T-helper 2 cell treated with Interferon-gamma antibody and Interleukin-4, amounts not matched to agents 5 μg/mL and 100 μg/mL, for 36 hours (primary cell): ENCODE measurements at places on chromosomes 12 and 14.
A peak's percentile ranks its signal among the peaks of the same experiment; 100 is the strongest.

DNA sequence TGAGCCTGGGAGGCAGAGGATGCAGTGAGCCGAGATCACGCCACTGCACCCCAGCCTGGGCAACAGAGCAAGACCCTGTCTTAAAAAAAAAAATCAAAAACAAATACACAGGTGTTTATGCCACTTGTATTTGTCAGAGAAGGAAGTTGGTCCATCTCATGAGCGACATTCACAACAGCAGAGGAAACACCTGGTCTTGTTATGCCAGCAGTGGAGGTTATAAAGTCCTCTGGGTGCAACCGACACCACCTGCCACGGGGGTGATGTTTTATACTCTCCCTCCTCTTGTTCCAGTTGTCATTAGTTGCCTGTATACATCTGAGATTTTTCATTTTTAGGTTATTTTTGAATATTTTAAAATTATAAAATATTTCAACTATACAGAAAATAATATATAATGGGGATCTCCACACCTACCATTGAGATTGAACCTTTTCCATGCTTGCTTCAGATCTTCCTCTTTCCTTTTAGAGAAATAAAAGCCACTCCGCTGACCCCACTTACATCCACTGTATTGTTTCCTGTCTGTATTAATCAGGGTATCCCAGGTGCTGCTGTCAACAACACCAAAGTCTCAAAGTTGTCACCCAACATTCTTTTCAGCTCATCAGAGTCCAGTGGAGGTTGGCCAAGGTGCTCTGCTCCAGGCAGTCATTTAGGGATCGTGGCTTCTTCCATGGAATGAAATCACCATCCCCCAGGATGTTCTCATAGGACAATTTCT lies 65.1 kb downstream of the RNFT2 start:
- DNase-seq: no peak
- no peak overlapping the region for H3K27ac ChIP-seq
- no peaks in the 10 kb centered on the region for H3K4me1 ChIP-seq
- no peaks in the 10 kb centered on the region for H3K27me3 ChIP-seq
- no peak overlapping the region for H3K4me3 ChIP-seq
- H3K36me3 ChIP-seq: no peaks in the 10 kb centered on the region

GRCh38 chr12:3777206-3777809 lies 24.4 kb upstream of the CRACR2A start:
- DNase-seq: no peak
- no peaks in the 10 kb centered on the region for H3K27me3 ChIP-seq
- H3K36me3 ChIP-seq: no peaks in the 10 kb centered on the region
- H3K4me3 ChIP-seq: no peak overlapping the region

- no peaks in the 10 kb centered on the region for H3K36me3 ChIP-seq
- no peak overlapping the region for H3K4me3 ChIP-seq
- H3K27ac ChIP-seq: no peak overlapping the region
- no peak for DNase-seq
These were observed 195.7 kb downstream of the TMEM117 start for GRCh38 chr12:44031472-44032185.

- H3K27ac ChIP-seq: no peak overlapping the region
- no peaks in the 10 kb centered on the region for H3K4me1 ChIP-seq
- no peak overlapping the region for H3K4me3 ChIP-seq
- H3K36me3 ChIP-seq: no peaks in the 10 kb centered on the region
- peaks cover 15% of the 10 kb centered on the region for H3K27me3 ChIP-seq
These were observed 18.9 kb downstream of the NID2 start for GRCh38 chr14:52049721-52050588.

DNA sequence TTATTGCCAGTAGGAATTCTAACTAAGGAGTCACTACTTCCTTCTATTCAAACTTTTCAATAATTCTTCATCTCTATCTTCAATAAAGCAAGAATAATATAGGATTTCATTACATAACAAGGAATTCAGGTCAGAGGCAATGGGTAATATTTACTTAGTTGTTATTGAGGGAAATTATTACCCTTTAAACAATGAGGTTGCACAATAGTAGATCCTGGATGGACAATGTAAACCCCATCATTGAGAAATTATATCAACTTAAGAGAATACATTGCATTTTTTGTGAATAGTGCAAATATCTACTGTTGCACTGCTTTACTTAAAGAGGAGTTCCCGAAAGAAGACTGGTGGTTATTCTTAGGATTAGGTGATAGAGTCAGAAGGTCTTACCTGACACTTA lies 43.8 kb downstream of the A2M start:
- H3K36me3 ChIP-seq: no peaks in the 10 kb centered on the region
- H3K27me3 ChIP-seq: peaks cover 11% of the 10 kb centered on the region
- no peak overlapping the region for H3K27ac ChIP-seq
- H3K4me3 ChIP-seq: no peak overlapping the region

DNA sequence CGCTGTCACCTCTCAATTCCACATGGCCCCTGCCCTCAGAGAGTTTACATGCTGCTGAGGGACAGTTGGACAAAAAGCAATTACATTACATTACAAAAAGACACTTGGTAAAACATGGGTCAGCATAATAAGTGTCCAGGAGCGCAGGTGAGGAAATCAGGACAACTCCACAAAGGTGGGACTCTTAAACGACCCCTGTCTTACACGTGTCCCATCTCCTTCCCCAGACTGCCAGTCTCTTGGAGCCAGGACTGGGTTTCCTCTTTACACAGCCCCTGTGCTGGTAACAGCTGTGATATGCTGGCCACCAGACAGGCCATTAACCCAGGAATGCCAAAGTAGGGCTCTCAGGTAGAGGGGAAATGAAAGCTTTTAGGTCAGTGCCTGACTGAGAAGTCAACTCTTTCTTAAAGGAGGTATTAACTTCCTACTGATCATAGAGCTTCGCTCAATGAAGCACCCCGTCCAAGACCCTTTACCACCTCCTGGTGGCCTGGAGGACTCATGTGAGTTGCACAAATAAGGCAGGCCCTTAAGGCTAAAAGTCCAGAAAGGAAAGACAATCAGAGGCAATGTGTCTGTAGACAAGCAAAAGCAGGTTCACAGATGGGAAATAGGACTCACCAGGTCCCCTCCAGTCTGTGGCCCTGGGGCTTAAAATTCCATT lies 55.5 kb downstream of the ANO2 start:
- no peak overlapping the region for H3K27ac ChIP-seq
- DNase-seq: no peak
- peaks cover 3% of the 10 kb centered on the region for H3K4me1 ChIP-seq
- peaks cover 18% of the 10 kb centered on the region for H3K27me3 ChIP-seq

GRCh38 chr12:238116-238515 lies 24.2 kb upstream of the SLC6A12 start:
- H3K4me1 ChIP-seq: no peaks in the 10 kb centered on the region
- no peak overlapping the region for H3K4me3 ChIP-seq
- H3K27me3 ChIP-seq: no peaks in the 10 kb centered on the region
- no peak overlapping the region for H3K27ac ChIP-seq
- no peak for DNase-seq

DNA sequence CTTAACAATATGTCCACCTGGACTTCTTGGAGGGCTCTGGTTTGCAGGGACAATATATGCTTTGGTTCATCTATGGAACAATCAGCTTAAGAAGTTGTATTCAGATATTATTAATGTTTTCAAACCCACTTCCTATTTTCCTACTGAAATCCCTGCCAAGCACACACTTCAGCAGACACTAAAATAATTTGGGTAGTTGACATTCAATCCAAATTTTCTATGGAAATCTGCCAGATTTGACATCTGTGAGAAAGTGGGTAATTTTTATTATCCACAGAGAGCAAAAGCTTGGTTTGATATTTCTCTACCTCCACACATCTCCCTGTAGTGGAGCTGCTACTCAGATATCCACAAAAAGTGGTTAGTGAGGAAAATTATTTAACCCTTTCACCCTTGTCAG lies 378.8 kb upstream of the SOX5 start:
- H3K4me1 ChIP-seq: no peaks in the 10 kb centered on the region
- no peaks in the 10 kb centered on the region for H3K27me3 ChIP-seq
- H3K36me3 ChIP-seq: no peaks in the 10 kb centered on the region
- no peak for DNase-seq
- H3K4me3 ChIP-seq: no peak overlapping the region
- no peak overlapping the region for H3K27ac ChIP-seq

DNA sequence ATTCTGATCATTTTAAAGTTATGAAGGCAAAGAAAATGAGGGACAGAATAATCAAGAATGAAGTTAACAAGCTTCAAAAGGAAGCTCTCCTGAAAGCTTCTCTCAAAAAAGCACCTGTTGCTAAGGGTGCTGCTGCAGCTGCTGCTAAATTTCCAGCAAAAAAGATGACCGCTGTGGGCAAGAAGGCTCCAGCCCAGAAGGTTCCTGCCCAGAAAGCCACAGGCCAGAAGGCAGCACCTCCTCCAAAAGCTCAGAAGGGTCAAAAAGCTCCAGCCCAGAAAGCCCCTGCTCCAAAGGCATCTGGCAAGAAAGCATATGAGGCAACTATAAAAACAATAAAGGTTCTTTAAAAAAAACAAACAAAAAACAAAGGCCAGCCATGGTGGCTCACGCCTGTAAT lies 52.7 kb upstream of the NR2C1 start:
- no peaks in the 10 kb centered on the region for H3K27me3 ChIP-seq
- H3K27ac ChIP-seq: no peak overlapping the region
- no peak overlapping the region for H3K4me3 ChIP-seq
- H3K36me3 ChIP-seq: no peaks in the 10 kb centered on the region
- no peaks in the 10 kb centered on the region for H3K4me1 ChIP-seq

GRCh38 chr12:14828892-14829291 lies 14.4 kb downstream of the ART4 start:
- no peak overlapping the region for H3K4me3 ChIP-seq
- no peaks in the 10 kb centered on the region for H3K4me1 ChIP-seq
- peaks cover 14% of the 10 kb centered on the region for H3K27me3 ChIP-seq

DNA sequence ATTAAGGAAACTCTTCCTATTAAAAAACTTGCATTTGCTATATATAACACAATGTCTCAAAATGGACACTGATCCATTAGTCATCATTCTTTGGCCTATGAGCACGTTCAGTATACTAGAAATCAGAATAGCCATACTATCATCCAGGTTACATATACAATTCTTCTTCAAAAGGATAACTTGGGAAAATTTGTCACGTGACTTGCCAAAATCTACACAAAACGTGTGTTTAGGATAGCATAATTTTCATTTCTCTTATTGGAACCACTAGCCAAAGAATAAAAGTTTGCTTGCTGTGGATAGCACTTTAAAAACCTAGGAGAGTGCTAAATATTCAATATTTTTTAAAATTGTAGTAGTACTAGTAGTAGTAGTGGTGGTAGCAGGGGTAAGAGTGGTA lies 714.3 kb upstream of the FOXG1 start:
- H3K27ac ChIP-seq: no peak overlapping the region
- no peaks in the 10 kb centered on the region for H3K4me1 ChIP-seq
- no peaks in the 10 kb centered on the region for H3K27me3 ChIP-seq
- no peak for DNase-seq
- no peak overlapping the region for H3K4me3 ChIP-seq
- no peaks in the 10 kb centered on the region for H3K36me3 ChIP-seq

DNA sequence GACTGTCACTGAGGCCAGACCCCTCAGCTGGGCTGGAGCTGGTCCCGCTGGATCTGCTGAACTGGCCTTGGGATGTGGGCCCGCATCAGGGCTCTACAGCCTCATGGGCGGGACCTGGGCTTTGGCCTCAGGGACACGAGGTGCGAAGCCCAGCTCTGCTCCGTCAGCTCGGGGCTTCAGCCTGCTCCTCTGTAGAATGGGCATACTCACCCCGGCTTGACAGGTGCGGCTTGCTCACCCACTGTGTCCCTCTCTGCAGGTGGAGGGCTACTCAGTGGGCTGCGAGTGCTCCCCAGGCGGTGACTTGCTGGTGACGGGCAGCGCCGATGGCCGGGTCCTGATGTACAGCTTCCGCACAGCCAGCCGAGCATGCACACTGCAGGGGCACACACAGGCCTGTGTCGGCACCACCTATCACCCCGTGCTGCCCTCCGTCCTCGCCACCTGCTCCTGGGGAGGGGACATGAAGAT lies 57.6 kb downstream of the BEGAIN start:
- no peak overlapping the region for H3K27ac ChIP-seq
- H3K4me1 ChIP-seq: peaks cover 11% of the 10 kb centered on the region
- H3K4me3 ChIP-seq: no peak overlapping the region
- DNase-seq: peak; percentile 2
- no peaks in the 10 kb centered on the region for H3K27me3 ChIP-seq
- no peaks in the 10 kb centered on the region for H3K36me3 ChIP-seq

DNA sequence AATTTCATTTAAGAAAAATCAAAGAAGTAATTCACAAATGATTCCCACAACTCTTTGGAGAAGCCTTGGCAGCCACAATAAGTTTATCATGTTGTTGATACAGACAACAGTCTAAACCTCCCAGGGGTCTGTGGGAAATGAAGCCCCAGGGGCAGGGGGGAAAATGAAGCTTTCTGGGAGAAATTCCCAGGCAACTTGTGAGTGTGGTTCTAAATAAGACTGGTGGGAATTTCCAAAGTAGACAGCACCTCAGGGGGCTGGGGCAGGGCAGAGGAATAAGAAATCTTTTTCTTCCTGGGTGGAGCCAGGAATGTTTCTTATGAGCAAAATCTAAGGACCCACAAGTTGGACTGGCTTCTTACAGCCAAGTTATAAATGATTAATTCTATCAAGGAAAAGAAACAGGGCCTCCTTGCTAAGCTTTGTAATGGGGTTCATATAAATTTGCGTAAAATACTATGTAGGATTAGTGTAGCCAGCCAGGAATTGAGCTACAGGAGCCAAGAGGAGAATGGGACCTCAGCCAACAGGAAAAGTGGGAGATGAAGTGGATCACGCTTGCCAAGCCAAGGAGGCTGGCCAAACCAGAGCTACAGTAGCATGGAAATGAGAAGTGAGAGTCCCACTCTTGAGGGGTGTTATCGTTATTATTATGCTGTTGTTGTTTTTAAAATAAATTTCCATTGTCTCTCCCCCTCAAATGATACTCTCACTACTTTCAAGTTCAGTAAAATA lies 182.9 kb upstream of the FAR2 start:
- DNase-seq: no peak
- H3K4me1 ChIP-seq: no peaks in the 10 kb centered on the region
- H3K27me3 ChIP-seq: no peaks in the 10 kb centered on the region

- H3K36me3 ChIP-seq: no peaks in the 10 kb centered on the region
- peaks cover 7% of the 10 kb centered on the region for H3K27me3 ChIP-seq
- no peak overlapping the region for H3K27ac ChIP-seq
- no peaks in the 10 kb centered on the region for H3K4me1 ChIP-seq
- H3K4me3 ChIP-seq: no peak overlapping the region
These were observed 16.7 kb upstream of the AQP2 start for GRCh38 chr12:49933796-49934195.

- peaks cover 7% of the 10 kb centered on the region for H3K36me3 ChIP-seq
These were observed 232.1 kb downstream of the FOXN3 start for GRCh38 chr14:89184952-89185351.

GRCh38 chr12:109495012-109495411 lies 17.6 kb downstream of the UBE3B start:
- DNase-seq: no peak
- peaks cover 4% of the 10 kb centered on the region for H3K4me1 ChIP-seq
- no peak overlapping the region for H3K27ac ChIP-seq
- H3K36me3 ChIP-seq: peaks cover 10% of the 10 kb centered on the region
- no peaks in the 10 kb centered on the region for H3K27me3 ChIP-seq
- no peak overlapping the region for H3K4me3 ChIP-seq

- DNase-seq: no peak
- H3K4me3 ChIP-seq: no peak overlapping the region
- no peaks in the 10 kb centered on the region for H3K4me1 ChIP-seq
- no peaks in the 10 kb centered on the region for H3K27me3 ChIP-seq
These were observed 158.2 kb downstream of the NUAK1 start for GRCh38 chr12:105980533-105980932.

GRCh38 chr12:131641315-131641714 lies 69.6 kb upstream of the SFSWAP start:
- no peak for DNase-seq
- peaks cover 2% of the 10 kb centered on the region for H3K27me3 ChIP-seq
- H3K4me3 ChIP-seq: no peak overlapping the region
- H3K4me1 ChIP-seq: no peaks in the 10 kb centered on the region
- H3K27ac ChIP-seq: no peak overlapping the region
